ENCODE measurements at places on chromosomes 1 and 21.

DNA sequence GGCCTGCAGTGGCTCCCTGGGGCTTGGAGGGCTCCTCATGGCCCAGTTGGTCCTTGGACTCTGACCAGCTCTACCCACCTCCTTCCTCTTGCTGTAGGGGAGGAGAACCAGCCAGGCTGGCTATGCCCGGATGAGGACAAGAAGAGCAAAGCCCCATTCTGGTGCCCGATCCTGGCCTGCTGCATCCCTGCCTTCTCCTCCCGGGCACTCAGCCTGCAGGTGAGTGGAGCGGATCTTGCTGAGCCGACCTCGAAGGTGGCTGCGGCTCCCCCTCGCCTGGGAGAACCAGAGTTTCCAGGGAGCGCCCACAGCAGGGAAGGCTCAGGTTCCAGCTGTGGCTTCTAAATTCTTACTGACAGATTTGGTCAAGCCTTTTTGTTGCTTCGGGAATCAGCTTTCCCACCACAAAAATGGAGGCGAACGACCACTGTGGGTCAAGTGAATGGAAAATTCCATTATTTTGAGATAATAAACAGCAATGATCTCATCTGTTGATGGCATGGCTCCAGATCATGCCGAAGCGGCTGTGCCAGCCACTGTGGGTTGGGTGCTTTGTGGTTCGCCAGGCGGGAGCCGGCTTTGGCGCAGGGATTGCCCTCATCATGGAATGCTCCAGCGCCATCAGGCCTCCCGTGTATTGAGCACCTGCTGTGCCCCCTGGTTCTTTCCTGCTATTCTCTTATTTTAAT, 106.5 kb upstream of the ACTL8 start:
- DNase-seq, result no peak

DNA sequence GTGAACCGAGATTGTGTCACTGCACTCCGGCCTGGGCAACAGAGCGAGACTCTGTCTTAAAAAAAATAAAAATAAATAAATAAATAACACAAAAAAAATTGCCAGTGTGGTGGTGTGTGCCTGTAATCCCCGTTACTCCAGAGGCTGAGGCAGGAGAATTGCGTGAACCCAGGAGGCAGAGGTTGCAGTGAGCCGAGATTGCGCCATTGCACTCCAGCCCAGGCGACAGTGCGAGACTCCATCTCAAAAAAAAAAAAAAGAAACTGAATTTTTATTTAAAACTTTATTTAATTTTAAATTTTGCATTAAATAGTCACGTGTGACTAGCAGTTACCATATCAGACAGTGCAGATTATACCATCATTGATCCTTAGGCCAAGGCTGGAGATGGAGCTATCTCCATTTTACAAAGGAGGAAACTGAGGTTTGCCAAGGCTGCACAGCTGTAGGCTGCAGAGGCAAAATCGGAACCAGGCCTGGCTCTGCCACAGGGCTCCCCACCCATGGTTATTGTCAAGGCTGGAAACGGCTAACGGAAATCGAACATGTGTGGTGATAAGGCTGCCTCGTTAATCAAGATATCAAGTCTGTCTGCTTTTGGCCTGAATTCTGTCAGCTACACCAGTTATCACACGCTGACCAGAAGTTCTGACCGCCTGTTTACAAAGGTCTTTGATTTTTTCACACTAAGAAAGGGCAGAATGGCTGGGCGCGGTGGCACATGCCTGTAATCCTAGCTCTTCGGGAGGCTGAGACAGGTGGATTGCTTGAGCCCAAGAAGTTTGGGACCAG, 20.5 kb downstream of the HSPG2 start:
- no peak for DNase-seq

GRCh38 chr1:201480231-201481003, 11.4 kb upstream of the PHLDA3 start:
- peak; percentile 26 for DNase-seq

GRCh38 chr1:203765029-203765837, at the start of gene LAX1:
LAX1 (plus strand) TSS chr1:203765183; CDS start chr1:203765566, 383 bp downstream.
- DNase-seq, result peak; percentile 72

- no peak for DNase-seq
Measured at GRCh38 chr1:206900149-206900548, 2.9 kb downstream of the IL24 start.

- DNase-seq, result no peak
Measured at GRCh38 chr1:2137257-2138121, 57.1 kb downstream of the FAAP20 start.

DNA sequence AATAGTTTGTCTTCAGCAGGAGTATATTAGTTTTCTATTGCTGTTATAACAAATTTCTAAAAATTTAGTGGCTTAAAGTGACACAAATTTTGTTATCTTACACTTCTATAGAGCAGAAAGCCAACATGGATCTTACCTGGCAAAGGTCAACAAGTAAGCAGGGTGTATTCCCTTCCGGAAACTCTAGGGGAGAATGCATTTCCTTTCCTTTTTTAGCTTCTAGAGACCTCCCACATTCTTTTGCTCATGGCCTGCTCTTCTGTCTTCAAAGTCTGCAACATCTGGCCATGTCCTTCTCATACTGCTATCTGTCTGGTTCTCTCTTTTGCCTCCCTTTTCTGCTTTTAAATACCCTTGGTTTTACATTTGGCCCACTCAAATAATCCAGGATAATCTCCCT, 242.6 kb downstream of the ZNF648 start:
- no peak for DNase-seq

DNA sequence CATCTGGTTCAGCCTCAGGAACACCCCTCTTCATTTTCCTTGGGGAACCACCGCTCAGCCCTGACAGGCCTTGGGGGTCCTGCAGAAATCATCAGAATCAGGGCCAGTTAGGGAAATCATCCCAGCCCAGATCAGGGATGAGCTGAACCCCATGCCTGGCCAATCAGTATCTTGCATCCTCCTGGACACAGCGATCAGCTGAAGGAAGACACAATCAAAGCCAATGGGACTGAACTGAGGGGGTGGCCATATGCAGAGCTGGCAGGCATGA, 395.4 kb downstream of the MATN1 start:
- DNase-seq, result no peak

DNA sequence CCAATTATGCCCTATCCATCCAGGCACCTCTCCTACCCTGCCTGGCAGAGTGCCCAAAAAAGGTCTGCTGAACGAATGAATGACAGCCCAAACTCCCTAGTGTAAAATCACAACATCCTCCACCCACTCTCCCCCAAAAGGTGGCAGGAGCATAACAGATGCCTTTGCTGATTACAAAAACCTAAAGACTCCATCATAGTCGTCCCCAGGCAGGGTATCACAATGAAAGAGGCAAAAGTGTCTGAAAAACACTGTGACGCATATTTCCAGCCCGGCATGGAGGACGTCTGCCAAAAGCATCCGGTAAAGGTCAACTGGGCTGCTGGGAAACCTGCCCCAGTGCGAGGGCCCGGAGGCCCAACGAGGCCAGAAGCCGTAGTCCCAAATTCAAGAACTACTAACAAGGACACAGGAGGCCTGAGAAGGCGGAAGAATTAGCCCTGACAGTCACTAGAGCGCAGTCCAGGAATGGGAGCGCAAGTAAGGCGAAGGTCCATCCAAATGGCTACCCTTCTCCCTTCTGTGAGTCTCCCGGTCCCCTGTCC, 576 bp downstream of the SMIM12 start:
- DNase-seq, result peak; percentile 12

DNA sequence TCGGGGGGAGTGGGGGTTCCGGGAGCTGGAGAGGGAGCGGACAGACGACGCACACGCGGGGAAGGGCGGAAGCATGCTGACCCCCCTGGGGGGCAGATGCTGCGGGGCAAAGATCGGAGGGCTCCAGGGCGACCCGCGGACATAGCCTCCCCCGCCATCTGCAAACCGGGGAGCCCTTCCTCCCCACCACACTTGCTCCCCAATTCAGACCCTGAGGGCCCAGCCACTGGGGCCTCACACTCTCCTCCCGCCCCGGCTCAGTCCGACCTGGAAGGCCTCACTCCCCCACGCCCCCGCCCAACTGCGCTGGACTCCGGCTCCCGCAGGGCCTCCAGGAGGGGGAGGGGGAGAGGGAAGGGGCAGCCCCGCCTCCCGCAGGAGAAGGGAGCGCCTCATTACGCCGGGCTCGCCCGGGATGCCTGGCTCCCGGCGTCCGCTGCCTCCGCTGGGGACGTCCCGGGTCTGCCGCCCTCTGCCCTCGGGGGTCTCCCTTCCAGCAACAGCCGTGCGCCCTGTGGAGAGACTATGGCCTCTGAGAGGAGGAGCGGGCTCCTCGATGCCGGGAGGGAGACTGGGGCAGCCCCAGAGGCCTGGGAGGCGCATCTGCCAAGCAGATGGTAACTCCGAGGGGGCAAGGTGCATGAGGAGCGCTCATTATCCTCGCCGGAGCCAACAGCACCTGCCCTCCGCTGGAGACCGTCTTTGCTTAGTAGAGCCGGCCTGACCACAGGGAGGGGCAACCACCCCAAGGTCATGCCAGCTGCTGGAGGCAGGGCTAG, 636 bp upstream of the CAMK2N1 start:
- no peak for DNase-seq

GRCh38 chr1:184215274-184215925, 163.9 kb downstream of the TSEN15 start:
- DNase-seq, result no peak

- no peak for DNase-seq
Measured at GRCh38 chr1:43639976-43640794, 9.8 kb upstream of the KDM4A start.

DNA sequence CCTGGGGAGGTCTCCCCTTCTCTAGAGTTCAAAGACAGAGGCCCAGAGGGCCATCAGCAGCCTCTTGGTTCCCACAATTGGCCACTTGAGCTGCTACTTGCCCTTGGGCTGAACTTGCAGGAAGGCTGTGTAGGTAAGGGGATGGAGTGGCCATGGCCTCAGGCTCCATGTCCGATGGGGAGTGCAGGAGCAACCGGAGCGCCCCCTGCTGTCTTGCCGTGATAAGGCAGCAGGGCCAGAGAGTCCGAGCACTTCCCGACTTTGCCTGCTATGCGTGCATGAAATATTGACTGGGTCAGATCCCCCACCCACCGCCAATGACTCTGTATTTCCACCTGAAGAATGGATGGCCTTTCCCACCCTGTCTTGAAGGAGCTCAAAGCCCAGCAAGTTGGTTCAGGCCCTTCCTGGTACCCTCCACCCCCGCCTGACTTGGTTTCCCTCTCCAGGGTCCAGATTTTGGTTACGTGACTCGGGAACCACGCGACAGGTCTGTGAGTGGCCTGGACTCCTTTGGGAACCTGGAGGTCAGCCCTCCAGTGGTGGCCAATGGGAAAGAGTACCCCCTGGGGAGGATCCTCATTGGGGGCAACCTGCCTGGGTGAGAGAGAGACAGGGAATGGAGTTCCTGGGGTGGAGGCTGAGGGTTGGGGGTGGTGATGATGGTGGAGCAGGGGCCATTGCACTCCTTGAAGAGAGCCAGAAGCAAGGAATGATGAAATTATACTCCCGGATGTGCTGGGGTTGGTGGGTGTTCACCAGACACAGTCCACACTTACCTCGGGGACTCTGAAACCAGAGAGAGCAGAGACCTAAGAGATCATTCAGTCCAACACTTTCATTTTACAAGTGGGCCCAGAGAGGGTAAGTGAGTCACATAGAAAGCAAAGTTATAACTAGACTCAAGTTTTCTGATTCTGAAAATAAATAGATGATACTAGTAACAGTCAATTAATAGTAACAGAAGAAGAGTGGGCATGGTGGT, 25.6 kb downstream of the PADI3 start:
- DNase-seq, result no peak

DNA sequence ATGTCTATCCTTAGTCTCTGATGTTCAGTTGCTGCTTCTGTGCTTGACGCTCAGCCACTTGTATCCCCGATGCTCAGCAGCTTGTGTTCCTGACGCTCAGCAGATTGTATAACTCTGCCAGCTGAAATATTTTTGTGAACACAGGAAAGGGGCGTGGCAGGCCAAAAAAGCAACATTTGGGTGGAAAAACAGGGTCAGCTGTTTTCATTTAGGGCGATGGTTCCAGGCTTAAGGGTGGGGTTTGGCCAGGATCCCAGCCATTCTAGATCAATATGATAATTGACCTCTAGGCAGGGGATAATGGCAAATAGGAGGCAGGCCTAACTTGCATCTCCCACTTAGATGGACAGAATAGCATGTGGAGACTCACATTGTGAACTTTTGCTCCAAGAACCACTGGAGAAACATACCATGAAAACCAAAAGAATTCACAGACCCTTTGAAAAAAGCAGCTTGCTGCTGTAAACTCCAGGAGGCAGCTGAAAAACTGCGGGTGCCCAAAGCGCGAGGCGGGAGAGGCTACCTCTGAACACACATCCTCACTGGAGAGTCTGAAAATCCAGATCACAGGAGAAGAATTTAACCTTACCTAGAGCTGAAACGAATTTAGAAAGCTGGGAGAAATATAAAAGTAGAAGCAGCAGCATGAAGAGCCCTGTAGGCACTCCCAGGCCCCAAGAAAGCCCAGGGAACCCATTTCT, 58.3 kb downstream of the ZNF648 start:
- no peak for DNase-seq

- DNase-seq, result no peak
Measured at GRCh38 chr1:77038000-77038399, 170.7 kb downstream of the ST6GALNAC5 start.

- DNase-seq, result no peak
Measured at GRCh38 chr1:158996998-158997397, 12.7 kb upstream of the IFI16 start.

GRCh38 chr1:111251570-111251969, 24.1 kb downstream of the CHI3L2 start:
- peak; percentile 31 for DNase-seq

GRCh38 chr1:117215733-117216462, 5.2 kb upstream of the VTCN1 start:
- DNase-seq, result no peak

GRCh38 chr1:44512313-44512885, 107.3 kb downstream of the RNF220 start:
- no peak for DNase-seq

DNA sequence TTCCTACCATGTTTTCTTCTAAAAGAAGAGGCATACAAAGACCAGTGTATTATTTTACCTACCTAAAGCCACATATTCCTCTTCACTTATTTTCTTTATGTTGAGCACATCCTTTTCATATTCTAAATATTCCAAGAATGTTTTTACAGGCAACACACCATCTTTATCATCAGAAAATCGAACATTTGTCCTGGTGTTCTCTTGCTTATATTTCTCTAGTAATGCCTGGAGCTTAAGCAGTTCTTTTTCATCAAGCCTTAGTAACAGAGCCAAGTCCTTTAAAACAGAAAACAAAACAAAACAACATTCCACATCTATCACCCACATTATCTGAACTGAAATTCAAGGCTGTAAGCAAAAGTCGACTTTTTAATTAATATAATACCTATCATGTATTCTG, 88.7 kb downstream of the IARS2 start:
- no peak for DNase-seq

DNA sequence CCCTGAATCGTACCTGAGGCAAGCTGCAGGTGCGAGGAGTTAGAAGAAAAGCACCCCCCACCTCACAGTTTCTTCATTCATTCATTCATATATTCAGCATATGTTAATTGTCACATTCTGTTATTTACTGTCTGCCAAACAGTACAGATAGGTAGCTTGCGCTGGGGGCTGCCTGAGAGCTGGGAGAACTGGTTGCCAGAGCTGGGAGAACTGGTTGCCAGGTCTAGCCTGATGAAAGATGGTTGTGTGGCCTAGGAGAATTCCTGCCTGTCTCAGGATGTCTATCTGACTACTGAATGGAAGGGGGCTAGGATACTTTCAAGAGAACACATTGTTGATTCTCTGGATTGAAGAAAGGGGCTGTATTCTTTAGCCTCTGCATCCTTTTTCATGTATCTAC, 225.9 kb upstream of the POU3F1 start:
- DNase-seq, result no peak
